ENCODE measurements at places on chromosomes 1 and 21.

- DNase-seq = no peak
Observed at GRCh38 chr1:169260478-169261151, 107.0 kb downstream of the NME7 start.

GRCh38 chr1:111990026-111990877 lies 784 bp upstream of the KCND3 start:
- DNase-seq = peak; percentile 56

- no peak for DNase-seq
Observed at GRCh38 chr1:87215592-87215991, 113.1 kb upstream of the LMO4 start.

GRCh38 chr1:8461351-8462110 lies 143.6 kb downstream of the SLC45A1 start:
- DNase-seq = no peak

- DNase-seq = no peak
Observed at GRCh38 chr1:10685196-10685807, 111.1 kb downstream of the CASZ1 start.

DNA sequence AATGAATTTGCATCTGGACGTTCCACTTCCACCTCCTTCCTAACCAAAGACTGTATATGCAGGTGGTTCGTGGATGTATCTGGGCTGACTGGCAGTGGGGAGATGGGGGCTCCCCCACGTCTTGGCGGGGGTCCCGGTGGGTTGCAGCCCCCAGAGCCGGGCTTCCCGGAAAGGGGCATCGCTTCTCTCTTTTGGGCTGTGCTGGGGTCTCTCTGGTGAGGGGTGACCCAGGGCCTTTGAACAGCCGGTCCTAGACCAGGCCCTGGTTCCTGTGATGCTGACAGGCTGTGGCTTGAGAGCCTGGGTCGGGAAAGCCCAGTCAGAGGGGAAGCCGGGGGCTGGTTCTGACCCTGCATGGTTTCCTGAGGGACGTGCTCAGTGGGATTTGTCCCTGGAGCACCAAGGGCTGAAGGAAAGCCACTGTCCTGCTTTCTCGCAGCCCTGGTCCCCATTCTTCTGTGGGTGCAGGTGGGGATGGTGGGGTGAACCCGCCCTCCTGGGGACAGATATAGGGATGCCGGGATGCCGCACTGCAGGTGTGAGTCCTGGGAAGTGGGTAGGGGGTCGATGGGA lies 29.8 kb downstream of the COL18A1 start:
- no peak for DNase-seq

DNA sequence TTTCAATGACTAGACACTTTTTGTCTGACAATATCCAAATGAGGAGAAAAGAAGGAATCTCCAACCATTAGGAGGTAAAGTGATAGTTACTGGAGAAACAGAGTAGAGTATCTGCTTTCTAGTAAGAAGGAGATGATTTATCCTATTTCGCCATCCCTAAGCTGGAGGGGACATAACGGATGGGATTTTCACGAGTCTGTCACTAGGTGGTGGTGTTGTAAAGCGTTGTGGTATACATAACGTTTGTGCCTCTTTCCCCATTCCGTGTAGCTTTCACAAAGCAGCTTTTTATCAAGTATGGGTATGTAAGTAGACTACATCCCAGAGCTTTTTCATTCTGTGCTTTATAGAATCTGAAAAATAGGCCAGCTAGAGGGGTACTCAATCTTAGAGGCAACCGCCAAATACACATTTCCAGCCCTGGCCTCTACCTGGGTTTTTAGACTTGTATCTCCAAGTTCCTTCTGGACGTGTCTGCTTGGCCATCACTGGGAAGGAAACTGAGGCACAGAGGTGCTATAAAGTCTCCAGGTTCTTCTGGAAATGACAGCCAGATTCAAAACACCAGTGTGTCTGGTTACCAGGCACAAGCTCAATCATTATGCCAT lies 33.3 kb upstream of the FAM3B start:
- DNase-seq = peak; percentile 15

GRCh38 chr21:41731081-41731480 lies 35.8 kb downstream of the RIPK4 start:
- DNase-seq = no peak
